ENCODE measurements at places on chromosomes 2 and 18.

DNA sequence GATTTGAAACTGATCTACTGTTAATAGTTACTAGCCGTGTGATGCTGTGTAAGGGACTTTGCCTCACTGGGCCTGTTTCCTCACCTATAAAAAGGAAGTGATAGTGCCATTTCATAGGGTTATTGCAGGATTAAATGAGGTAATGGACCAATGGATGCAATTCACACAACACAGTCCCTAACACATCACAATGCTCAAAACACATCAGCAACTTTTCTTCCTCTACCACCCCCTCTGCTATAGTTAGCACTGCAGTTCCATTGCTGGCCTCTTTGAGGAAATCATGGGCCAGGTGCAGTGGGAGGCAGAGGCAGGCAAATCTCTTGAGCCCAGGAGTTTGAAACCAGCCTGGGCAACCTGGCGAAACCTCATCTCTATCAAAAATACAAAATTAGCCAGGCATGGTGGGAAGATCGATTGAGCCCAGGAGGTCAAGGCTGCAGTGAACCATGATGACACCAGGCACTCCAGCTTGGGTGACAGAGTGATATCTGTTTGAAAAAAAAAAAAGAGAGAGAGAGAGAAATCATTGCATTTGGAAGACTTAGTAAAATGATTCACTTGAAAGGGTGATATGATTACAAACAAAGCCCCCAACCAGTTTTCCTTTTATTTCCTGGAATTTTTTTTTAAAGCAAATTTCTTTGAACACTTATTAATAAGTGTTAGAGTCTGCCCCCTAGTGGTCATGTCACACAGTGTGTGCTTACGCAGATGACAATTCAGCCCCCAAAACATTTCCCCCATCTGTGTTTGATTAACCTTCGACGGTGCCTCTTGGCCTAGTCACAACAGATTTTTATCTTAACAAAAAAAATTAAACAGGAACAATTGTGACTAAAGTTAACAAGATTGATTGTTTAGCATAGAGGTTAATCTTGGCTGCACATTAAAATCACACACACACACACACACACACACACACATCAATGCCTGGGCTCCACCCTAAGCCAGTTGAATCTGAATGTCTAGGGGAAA lies 88.6 kb upstream of the BCL11A start:
- DNase-seq = peak; percentile 12

- DNase-seq = no peak
Observed at GRCh38 chr2:49000695-49001094, 153.6 kb downstream of the FSHR start.

DNA sequence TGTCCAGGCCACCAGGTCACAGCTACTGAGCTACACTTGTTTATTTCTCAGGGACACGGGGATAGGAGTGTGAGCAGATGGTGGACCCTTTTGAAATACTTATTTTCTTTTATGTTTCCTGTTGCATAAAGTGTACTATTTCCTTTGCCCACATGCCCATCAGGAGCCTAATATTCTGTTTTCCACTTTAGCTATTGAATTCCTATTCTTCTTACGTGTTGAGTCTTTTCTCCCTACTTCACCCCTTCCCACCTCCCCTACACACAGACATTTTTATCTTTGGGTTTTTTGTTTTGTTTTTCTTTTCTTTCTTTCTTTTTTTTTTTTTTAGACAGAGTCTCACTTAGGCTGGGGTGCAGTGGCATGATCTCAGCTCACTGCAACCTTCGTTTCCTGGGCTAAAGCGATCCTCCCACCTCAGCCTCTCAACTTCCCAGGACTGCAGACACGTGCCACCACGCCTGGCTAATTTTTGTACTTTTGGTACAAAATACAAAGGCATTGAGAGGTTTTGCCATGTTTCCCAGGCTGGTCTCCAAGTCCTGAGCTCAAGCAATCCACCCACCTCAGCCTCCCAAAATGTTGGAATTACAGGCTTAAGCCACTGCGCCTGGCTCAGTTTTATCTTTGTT lies 5.2 kb upstream of the GPR55 start:
- no peak for DNase-seq

- DNase-seq = no peak
Observed at GRCh38 chr2:28401411-28401810, 8.8 kb downstream of the FOSL2 start.

GRCh38 chr2:15941481-15941850 lies 1.1 kb downstream of the MYCN start:
- peak; percentile 91 for DNase-seq

DNA sequence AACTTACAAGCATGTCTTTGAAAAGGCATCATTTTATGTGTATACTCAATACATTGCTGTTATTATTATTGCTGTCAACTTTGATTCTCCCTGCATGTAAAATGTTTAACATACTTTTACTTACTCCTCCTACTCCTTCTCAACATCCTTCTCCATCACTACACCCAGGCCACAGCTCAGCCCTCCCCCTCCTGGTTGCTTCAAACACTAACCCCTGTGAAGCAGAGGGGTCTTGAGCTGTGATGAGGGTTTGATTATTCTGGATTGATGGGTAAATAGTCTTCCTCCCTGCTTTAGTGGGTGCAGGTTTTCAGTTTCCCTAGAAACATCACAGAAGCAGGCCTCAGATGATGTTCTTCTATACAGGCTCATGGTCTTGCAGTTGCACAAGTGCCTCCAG lies 221.0 kb downstream of the OSR1 start:
- no peak for DNase-seq

GRCh38 chr2:38438133-38438882 lies 61.2 kb upstream of the ATL2 start:
- DNase-seq = no peak

DNA sequence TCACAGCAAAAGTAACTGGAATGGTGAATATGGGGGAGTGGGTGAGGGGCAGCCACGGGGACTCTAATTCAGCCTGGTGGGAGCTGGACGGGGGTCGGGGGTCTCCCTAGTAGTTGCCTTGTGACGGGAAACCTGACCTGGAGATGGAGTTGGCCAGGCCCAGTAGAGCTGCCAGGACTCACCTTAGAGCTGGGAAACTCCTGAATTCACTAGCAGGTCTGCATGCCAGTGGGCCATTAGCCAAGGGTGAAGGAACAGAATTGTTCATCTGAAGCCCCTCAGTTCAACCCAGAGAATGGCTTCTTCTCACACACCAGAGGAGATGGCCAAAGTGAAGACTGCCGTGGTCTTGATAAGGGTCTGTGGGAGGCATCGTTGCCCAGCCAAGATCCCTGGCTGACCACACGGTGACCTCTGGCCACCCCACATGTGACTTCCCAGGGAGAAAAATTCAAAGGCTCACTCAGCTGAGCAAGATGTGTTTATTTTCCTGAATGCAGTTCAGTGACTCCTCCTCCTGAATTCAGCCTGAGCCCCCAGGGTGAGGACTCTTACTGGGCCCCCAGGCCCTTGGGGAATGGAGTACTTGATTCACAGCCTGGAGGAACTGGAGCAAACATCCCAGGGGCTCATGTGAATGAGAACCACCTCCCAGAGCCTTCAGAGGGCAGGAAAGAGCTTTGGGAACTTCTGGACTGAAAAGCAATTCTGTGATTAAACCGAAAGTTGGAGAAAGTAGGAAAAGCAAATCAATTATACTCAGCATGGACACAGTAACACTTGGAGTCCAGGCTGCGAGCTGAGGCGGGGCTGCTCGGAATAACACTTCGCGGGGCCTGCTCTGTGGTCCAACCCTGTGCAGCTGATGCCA lies 25.2 kb downstream of the MOCOS start:
- DNase-seq = peak; percentile 50

DNA sequence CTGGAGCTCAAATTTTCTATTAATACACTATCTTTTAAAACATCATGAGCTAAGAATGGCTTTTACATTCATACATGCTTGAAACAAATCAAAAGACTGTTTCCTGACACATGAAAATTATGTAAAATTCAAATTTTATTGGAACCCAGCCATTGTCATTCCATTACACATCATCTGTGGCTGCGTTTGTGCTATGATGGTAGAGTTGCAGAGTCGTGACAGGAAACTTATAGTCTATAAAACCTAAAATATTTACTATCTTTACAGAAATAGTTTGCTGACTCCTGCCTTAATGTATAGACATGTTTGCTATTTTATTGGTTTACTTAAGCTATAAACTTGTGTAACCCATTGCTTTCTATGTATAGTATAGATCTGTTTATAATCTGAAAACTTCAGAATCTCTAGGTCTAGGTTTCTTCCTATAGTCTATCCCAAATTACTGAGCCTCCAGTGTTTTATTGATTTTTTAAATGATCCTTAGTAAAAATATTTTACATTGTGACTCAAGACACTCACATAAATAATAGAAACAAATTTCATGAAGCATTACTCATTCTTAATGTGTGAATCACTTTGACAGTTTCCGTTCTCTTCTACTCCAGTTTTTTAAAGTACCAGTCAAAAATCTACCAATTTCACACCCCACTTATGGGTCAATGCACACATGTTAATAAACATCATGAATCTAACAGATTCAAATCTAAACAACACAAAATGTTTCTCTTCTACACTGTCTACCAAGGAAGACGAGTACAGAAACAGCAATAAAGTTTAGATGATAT lies 26.4 kb upstream of the MRPL19 start:
- DNase-seq = no peak

DNA sequence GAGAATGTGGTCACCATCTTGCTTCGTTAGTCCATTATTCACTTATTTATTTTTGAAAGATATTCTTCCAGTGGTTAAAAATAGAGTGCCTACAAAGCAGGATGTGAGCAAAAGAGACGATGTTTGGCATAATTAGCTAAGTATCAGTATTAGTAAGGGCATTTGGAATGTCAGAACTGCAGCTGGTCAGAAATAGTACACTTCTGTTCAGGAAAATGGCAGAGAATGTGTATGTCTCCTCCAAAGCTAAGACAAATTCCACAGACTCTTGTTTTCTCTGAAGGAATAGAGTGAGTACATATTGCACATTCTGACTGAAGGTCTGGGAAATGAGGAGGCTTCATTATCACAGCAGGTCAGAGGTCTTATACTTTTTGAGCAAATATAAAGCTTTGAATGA lies 209.0 kb downstream of the L3MBTL4 start:
- no peak for DNase-seq

DNA sequence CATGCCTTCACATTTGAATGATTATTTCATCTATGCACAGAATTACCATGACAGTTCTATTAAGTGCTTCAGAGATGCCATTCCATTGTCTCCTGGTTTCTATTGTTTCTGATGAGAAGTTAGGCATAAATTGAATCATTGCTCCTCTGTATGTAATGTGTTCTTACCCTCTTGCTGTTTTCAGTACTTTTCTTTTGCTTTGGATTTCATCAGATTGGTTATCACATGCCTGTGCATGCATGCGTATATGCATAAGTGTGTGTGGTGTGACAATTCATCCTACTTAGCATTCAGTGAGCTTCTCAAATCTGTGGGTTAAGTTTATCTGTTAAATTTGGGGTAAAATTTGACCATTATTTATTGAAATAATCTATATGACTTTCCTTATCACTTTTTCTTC lies 263.3 kb upstream of the RND3 start:
- DNase-seq = no peak

GRCh38 chr2:119823734-119824334 lies 64.1 kb downstream of the PTPN4 start:
- DNase-seq = no peak

GRCh38 chr2:26555246-26556133 lies 77.6 kb upstream of the OTOF start:
- peak; percentile 37 for DNase-seq

- DNase-seq = peak; percentile 86
Observed at GRCh38 chr2:55133467-55134315, 83.4 kb upstream of the RTN4 start.

GRCh38 chr2:65436824-65437221 lies 4.4 kb upstream of the SPRED2 start:
- DNase-seq = no peak

DNA sequence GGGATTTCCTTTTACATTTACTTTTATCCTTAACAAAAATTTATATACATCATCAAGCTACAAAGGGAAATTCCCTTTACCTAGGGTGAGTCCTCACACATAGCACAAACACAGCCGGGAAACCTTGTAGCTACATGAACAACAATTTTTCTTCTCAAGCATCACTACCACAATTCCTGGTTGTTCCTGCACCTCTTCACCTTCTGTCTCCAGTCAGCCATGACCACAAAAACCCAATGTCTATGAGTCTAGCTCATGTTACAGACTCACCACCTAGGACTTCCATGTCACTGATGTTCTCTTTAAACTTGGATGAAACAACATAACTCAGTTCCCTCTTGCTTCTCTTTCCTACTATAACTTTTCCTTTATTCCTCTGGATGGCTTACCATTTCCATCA lies 460.4 kb downstream of the MBD2 start:
- no peak for DNase-seq

DNA sequence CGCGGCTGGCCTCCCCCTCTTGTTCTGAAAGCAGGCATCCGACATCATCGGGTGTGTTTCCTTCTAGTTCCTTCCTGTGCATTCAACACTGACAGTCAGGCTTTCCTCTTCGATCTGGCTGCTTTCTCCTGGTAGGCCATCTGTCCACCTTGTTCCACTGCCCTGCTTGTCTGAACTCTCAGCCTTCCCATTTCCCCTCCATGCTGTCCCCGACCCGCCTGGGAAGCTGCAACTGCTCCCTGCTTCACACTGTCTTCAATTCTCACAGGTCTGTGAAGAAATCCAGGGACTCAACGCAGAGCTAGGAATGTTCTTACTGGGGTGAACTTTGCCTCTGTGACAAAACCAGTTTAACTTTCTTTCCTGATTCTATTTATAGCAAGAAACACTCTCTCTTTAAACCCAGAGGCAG lies 43.0 kb downstream of the KIF3C start:
- no peak for DNase-seq

- no peak for DNase-seq
Observed at GRCh38 chr2:234789556-234790325, 162.1 kb upstream of the SH3BP4 start.

DNA sequence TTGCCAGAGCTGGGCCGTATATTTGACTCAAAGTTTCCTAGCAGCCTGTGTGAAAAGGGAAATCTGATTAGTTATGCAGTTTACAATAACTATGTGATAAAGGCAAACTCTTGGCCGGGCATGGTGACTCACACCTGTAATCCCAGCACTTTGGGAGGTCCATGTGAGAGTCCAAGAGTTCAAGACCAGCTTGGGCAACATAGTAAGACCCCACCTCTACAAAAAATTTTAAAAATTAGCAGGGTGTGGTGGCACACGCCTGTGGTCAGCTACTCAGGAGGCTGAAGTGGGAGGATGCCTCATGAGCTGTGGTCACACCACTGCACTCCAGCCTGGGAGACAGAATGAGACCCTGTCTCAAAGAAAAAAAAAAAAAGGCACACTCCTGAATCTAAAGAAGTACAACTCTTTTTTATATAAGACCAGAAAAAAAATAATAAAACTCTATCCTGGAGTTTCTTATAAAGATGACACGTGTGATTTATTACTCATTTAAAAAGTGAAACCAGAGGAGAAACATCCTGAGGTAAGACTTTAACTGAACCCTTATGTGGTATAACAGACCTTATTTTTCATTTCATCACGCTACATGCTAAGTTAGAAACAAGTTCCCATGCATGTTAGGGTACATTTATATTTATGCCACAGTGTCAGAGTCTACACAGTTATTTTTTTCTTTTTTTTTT lies 32.6 kb upstream of the KCMF1 start:
- DNase-seq = no peak

GRCh38 chr2:234048049-234048448 lies 2.5 kb upstream of the SPP2 start:
- no peak for DNase-seq
